Fibroblast of skin of right biceps (primary cell): ENCODE measurements at places on chromosomes 6 and 20.

DNA sequence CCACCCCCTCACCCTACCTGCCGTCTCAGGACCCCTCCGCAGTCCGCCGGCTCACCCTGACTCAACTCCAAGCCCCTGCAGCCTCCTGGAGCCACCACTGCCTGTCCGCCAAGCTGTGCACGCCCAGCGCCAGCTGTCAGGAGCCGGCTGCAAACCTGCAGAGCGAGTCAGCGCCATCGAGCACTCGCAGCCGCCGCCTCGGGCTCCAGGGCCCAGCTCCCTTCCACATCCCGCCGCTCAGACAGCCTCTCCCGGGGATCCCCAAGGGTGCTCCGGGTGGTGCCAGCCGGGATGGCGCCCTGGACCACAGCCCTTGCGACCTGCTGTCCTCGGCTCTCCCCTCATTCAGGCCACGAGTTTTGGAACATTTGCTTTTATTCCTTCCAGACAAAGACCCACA lies 4.3 kb downstream of the TNNC2 start:
- DNase-seq = peak; percentile 26

- peak; percentile 19 for DNase-seq
Observed at GRCh38 chr6:89711801-89712200, 73.3 kb upstream of the LYRM2 start.

DNA sequence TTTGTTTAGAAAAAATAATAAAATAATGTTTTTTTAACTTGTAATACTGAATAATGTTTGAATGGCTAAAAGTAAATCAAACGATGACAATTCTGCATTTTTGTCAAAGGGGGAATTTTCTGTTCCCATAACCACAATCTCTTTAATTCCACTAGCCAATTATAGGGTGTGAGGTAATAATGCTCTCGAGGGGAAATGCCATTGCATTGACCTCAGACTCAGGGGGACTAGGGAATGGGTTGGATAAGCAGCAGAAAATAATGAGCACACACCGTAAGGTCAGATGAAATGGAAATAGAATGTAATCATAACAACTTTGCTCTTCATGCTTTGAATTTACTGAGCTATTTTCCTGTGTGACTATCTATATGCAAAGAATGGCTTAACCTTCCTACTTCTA lies 584.7 kb downstream of the RFPL4B start:
- DNase-seq = peak; percentile 92

DNA sequence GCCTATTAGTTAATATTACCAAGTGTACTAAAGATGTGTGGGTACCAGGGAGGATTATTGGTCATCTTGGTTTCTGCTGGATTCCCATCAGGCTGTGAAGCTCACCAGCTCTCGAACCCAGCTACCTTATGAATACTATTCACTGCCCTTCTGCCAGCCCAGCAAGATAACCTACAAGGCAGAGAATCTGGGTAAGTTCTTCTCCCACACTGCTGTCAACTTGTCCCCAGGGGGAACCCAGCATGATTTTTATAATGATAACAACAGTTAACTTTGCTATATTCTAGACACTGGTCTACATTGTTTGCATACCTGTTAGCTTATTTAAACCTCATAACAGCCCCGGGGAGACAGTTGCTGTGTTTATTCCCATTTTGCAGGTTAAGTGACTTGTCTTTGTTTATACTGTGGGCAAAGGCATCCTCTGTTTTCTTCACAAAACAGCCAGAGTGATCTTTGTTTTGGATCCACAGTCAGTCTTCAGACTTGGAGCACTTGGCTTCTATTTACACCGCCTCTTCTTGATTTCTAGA lies 26.5 kb downstream of the TM9SF4 start:
- DNase-seq = no peak

DNA sequence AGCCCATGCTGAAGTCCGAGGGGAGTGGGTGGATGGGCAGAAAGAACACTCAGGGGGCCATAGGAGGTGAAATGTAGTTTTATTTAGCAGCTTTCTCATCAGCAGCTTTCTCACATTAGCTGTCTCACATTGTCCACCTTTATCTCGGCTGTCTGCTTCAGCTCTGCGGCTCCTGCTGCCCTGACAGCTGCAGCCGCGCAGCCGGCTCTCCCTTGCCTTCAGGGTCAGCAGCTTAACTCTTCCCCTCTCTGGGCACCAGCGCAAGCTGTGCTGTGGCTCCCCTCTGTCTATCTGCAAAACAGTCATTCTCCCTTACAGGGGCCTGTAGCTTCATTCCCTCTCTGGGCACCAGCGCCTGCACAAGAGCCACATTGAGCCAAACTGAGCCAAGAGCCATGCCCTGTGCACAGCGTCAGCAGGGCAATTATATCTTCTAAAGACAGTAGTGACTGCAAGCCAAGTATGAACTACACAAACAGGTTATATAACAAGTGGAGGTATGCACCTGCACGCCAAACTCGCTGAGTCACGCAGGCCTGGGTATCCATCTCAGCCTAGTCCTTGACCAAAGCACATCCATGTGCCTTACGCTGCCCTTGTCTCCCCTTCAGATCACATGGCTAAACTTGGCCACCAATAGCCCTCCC lies 198.8 kb downstream of the EYA2 start:
- no peak for DNase-seq

GRCh38 chr6:11366183-11366933 lies 133.9 kb upstream of the NEDD9 start:
- DNase-seq = no peak

- DNase-seq = peak; percentile 58
Observed at GRCh38 chr6:78942446-78942845, 75.1 kb downstream of the IRAK1BP1 start.

GRCh38 chr6:143543435-143543834 lies 31.9 kb upstream of the FUCA2 start:
- no peak for DNase-seq

DNA sequence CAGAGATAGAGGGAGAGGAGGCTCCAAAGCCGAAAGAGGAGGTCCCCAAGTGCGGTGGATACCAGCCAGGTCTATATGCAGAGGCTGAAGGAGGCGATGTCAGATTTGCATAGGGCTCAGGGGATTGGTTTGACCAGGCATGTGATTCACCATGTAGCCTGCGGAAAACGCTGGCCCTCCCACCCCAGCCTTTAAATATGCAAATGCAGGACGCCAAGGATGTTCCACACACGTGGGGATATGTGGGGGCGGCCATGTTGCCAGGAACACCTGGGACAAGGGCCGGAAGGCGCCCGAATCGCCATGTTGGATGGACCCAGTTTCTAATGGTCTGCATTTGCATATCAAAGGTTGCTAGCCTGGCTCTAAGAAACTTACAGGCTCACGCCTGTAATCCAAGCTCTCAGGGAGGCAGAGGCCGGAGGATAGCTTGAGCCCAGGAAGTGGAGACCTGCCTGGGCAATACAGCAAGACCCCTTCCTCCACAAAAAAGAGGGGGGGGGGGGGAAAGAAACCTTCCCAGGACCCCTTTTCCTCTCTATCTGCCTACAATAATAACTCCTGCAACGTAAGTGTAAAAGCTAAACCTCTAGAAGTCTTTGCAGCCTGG lies 110.5 kb downstream of the TULP4 start:
- no peak for DNase-seq

DNA sequence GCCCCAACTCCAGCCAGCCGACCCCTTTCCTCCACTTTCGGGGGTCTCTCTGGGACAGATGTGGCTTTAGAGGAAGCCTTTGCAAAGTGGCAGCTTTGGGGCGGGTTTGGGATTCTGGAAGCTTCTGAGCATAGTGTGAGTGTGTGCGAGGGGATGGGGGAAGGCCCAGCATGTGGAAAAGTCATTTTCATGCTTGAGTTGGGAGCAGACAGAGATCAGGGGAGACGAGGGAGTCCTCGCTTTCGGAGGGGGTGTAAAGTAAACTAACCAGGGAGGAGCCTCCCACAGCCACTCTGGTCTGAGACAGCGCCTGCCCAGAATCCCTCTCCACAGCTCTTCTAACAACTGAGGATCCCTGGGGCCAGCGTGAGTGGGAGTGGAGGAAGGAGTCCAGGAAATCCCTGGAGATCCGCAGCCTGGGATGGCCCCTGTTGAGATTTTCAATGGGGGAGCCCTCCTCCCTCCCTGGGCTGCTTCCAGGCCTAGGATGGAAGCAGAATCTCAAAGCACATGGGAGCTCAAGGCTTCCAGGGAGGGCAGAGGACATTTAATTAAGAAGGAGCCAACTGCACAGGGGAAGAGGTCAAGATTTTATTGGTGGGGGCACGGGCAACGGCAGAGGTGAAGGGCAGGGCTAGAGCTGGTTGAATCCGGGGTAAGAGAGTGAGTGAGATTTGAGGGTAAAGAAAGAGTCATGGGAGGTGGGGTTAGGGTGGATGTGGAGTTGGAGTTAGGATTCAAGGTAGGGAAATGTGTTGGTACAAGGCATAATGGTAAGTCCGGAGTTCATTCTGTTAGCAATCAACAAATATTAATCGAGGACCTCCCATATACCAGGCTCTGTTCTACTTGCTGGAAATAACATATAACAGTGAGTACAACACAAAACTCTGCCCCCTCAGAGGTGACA lies 102.3 kb upstream of the FOXP4 start:
- peak; percentile 33 for DNase-seq

- DNase-seq = no peak
Observed at GRCh38 chr20:47350181-47350550, 6.3 kb downstream of the ZMYND8 start.

GRCh38 chr20:63738687-63739129 lies 868 bp upstream of the SLC2A4RG start:
- peak; percentile 17 for DNase-seq

DNA sequence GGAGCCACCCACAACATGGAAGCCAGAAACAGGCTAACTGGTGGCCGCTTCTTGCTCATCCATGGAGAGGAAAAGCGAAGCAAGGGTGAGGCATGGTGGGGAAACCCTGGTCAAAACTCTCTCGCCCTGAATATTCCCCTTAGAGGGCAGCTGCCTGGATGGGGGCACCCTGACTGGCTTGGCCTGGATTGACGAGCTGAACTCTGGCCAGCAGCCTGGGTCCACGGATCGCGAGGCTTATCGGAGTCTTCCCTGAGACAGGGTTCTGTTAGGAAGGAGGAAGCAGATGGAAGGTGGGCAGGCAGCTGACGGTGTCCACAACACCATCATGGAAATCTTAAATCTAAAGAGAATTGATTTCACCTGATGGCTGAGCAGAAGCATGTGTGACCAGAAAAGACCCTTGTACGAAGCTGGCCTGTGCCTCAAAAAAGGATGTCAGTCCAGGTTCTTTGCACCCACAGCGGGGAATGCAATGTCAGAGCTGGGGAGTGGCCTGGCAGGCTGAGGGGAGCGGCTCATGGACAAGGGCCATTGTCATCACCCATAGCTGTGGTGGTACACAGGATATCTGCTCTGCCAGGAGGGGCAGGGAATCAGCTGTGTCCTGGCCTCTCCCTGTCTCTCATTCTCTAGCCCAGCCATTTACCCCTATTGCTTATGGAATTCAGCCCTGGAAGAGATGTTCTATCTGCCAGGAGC lies 109.4 kb upstream of the SNX9 start:
- DNase-seq = no peak

- no peak for DNase-seq
Observed at GRCh38 chr20:34629904-34630303, 47.0 kb downstream of the PIGU start.

- DNase-seq = peak; percentile 11
Observed at GRCh38 chr20:37651932-37652331, 41.9 kb upstream of the CTNNBL1 start.

GRCh38 chr6:145960918-145961589 lies 3.1 kb downstream of the SHPRH start:
- DNase-seq = peak; percentile 19

- no peak for DNase-seq
Observed at GRCh38 chr6:27081188-27081587, 166.3 kb upstream of the PRSS16 start.

DNA sequence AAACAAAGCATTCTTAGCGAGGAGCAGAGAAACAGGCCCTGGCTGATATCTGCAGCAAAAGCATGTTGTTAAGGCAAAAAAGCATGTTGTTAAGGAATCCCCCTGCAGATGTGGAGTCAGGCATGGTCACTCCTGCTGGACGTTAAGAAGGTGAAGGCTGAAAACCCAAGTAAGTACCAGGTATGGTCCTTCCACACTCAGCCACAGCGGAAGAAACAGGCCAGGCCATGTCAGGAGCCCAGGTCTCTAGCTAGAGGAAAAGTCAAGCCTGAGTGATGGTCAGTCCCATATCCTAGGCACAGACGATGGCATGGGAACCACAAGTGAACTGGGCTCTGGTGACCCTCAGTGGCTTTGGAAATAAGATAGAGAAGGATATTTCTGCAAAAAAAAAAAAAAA lies 32.5 kb upstream of the MAS1L start:
- no peak for DNase-seq

DNA sequence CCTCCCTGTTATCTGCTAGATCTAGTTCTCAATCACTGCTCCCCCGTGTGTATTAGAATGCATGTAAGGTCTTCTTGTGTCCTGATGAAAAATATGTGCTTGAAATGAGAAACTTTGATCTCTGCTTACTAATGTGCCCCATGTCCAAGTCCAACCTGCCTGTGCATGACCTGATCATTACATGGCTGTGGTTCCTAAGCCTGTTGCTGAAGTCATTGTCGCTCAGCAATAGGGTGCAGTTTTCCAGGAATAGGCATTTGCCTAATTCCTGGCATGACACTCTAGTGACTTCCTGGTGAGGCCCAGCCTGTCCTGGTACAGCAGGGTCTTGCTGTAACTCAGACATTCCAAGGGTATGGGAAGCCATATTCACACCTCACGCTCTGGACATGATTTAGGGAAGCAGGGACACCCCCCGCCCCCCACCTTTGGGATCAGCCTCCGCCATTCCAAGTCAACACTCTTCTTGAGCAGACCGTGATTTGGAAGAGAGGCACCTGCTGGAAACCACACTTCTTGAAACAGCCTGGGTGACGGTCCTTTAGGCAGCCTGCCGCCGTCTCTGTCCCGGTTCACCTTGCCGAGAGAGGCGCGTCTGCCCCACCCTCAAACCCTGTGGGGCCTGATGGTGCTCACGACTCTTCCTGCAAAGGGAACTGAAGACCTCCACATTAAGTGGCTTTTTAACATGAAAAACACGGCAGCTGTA lies 73.4 kb downstream of the PTPN1 start:
- DNase-seq = no peak

- DNase-seq = peak; percentile 5
Observed at GRCh38 chr6:52691718-52692117, 20.8 kb downstream of the TMEM14A start.

DNA sequence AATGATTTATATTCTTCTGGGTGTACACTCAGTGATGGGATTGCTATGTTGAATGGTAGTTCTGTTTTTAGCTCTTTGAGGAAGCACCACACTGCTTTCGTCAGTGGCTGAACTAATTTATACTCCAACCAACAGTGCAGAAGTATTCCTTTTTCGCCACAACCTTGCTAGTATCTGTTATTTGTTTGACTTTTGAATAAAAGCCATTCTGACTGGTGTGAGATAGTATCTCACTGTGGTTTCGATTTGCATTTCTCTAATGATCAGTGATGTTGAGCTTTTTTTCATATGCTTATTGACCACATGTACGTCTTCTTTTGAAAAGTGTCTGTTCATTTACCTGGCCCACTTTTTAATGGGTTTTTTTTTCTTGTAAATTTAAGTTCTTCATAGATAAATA lies 583.8 kb upstream of the ARID1B start:
- no peak for DNase-seq

DNA sequence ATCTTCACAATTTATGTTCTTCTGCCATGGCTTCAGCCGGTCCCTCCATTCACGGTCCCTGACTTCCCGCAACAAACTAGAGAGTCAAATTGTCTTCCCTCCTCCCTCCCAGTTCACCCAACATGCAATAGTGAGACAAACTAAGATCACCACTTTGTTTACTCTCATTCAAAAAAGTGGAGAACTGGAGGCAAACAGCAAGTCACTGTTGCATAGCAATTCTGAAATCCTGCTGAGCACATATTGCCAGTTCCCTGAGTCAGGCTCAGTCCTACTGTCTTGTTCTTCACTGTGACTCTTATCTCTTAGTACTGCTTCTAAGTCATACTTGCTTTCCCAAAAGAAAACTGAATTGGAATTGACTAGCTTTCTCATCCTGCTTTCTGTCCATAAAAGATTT lies 287.2 kb upstream of the SASH1 start:
- no peak for DNase-seq
